ENCODE measurements at places on chromosomes 2 and 18. TPM values are rescaled to one million over a fixed set of nuclear protein-coding genes. Genes with fewer than 3 reads are reported as not detected.

GRCh38 chr2:140988597-140988996 is 1142.2 kb downstream of the LRP1B start:
- DNase-seq: no peak

DNA sequence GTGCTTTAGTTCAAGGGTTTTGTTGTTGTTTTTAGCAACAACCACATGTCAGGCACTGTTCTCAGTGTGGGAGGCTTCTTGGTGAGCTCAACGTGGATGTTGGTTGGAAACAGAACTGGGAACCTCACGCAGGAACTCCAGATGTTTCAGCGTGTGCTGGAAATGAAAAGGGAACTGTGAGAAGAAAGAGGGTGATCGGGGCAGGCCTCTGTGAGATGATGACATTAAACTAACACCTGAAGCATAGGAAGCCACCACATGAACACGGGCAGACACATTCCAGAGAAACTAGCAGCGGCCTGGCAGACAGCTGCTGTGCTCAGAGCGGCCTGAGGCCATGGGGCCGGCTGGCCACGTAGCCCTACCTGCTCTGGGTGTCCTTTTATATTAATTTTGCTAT is 66.4 kb downstream of the COA5 start:
- no peak for DNase-seq

Gene C2orf81
- 4.4 TPM for polyA plus RNA-seq

Gene RGPD4
- polyA plus RNA-seq: 0.04 TPM

Gene CXCR1
- 0.07 TPM for polyA plus RNA-seq
